ENCODE measurements at places on chromosomes 3 and 15. TPM values are rescaled to one million over a fixed set of nuclear protein-coding genes. Genes with fewer than 3 reads are reported as not detected.

DNA sequence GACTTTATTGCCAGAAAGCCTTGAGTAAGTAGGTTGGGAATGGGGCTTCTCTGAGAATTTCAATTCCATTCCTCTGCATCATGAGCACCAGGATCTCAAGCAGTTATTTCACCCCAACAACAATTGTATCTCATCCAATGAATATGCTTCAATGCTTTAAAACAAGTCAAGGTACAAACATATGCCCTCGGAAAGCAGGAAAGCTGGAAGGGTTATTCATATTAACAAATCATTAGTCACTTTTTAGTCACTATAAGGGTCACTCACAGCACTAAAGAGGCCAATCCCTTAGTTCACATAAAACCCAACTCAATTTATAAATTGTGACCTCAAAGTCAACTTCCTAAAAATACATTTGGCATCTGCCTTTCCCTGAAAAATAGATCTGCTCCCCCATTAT lies 16.2 kb downstream of the MB21D2 start:
- no peak overlapping the region for H3K4me3 ChIP-seq
- no peak for DNase-seq
- H3K27ac ChIP-seq: no peak overlapping the region
- peaks cover 4% of the 10 kb centered on the region for H3K27me3 ChIP-seq
- peaks cover 24% of the 10 kb centered on the region for H3K4me1 ChIP-seq

ADCY5 gene
- not detected for total RNA-seq

- H3K36me3 ChIP-seq: no peaks in the 10 kb centered on the region
- no peak overlapping the region for H3K4me3 ChIP-seq
- H3K27me3 ChIP-seq: no peaks in the 10 kb centered on the region
- peaks cover 2% of the 10 kb centered on the region for H3K4me1 ChIP-seq
- H3K27ac ChIP-seq: no peak overlapping the region
Measured at GRCh38 chr3:177469216-177469615, 271.9 kb upstream of the TBL1XR1 start.

DNA sequence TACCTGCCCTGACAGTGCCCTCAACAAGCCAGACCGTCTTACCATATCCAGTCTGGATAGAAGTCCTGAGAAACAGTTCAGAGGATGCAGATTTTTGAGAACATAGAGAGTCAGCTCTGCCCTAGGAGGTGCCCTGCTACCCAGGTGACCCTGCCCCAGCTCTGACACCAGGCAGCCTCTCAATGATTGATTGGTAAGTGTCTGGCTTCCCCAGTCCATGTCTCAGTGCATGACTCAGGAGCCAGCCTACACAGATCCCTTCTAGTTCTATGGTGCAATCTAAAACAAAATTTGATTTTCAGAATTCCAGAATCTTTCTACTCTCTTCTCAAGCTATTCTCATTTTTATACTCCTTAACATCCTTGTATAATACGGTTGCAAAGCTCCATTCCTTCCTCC lies 292.1 kb downstream of the VPS13C start:
- no peaks in the 10 kb centered on the region for H3K4me1 ChIP-seq
- H3K36me3 ChIP-seq: no peaks in the 10 kb centered on the region
- H3K27me3 ChIP-seq: peaks cover 32% of the 10 kb centered on the region
- no peak overlapping the region for H3K27ac ChIP-seq
- no peak for DNase-seq

DNA sequence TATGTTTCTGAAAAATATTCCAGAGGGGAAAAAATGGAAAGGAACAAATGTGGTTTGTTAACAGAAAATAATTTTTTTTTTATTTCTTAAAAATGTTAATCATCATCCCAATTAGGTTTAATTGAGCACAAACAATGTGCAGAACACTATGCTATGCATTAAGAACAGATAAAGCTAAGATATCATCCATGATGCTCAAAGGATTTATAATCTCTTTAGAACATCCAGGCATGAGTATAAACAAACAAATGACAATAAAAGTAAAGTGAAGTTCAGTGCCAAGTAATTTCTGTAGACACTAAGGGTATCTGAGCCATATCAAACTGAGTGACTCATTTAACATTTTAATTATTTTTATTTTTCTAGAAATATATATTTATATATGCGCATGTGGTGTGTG lies 732.2 kb downstream of the NAALADL2 start:
- no peaks in the 10 kb centered on the region for H3K27me3 ChIP-seq
- H3K4me3 ChIP-seq: no peak overlapping the region
- no peak for DNase-seq

Measured in naive thymus-derived CD8-positive, alpha-beta T cell (primary cell).